Osteoblast (primary cell): ENCODE measurements at places on chromosomes 12 and 14. TPM values are rescaled to one million over a fixed set of nuclear protein-coding genes. Genes with fewer than 3 reads are reported as not detected.

FLRT2 gene
- 39.1 and 46.3 TPM in 2 replicates for total RNA-seq

BHLHE41 gene
- 4.3 and 4.7 TPM in 2 replicates for total RNA-seq

KRT81 gene
- total RNA-seq = 0.29 TPM in 1 of 2 replicates, not detected in the other

KRT73 gene
- total RNA-seq = not detected in 2 replicates

KRT85 gene
- total RNA-seq = not detected in 2 replicates

SMOC1 gene
- total RNA-seq = 25.7 and 34.8 TPM in 2 replicates

C12orf54 gene
- not detected in 2 replicates for total RNA-seq

MGAT4C gene
- under 0.01 TPM in 1 of 2 replicates, not detected in the other for total RNA-seq

KRT72 gene
- not detected in 2 replicates for total RNA-seq

SSPN gene
- total RNA-seq = 9.8 and 18.9 TPM in 2 replicates

GEMIN2 gene
- total RNA-seq = 15.3 and 24.2 TPM in 2 replicates

C12orf56 gene
- total RNA-seq = under 0.01 and 0.36 TPM in 2 replicates

KCNK10 gene
- under 0.01 TPM in 2 replicates for total RNA-seq

LRRK2 gene
- total RNA-seq = 5.0 and 5.1 TPM in 2 replicates

APOF gene
- not detected in 2 replicates for total RNA-seq

SERPINA9 gene
- under 0.01 and 0.29 TPM in 2 replicates for total RNA-seq

ARHGEF25 gene
- total RNA-seq = 20.6 and 23.9 TPM in 2 replicates

NR4A1 gene
- total RNA-seq = 3.3 and 3.5 TPM in 2 replicates

PAPLN gene
- 5.3 and 5.8 TPM in 2 replicates for total RNA-seq

ZNF605 gene
- total RNA-seq = 10.9 and 13.6 TPM in 2 replicates

OR6C2 gene
- not detected in 2 replicates for total RNA-seq

DCAF11 gene
- 73.4 and 84.7 TPM in 2 replicates for total RNA-seq

SRRM4 gene
- total RNA-seq = not detected in 2 replicates

TTC9 gene
- 0.29 and 0.36 TPM in 2 replicates for total RNA-seq
